T-helper 17 cell (primary cell): ENCODE measurements at places on chromosomes 6 and 20. TPM values are rescaled to one million over a fixed set of nuclear protein-coding genes. Genes with fewer than 3 reads are reported as not detected.

Gene SLC17A4
- not detected for total RNA-seq

Gene E2F3
- 6.7 TPM for total RNA-seq

Gene ROS1
- total RNA-seq = not detected

Gene TSPO2
- total RNA-seq = not detected

Gene TMEM74B
- 0.32 TPM for total RNA-seq

Gene ID4
- not detected for total RNA-seq

Gene KHDC1L
- not detected for total RNA-seq

Gene CGA
- total RNA-seq = 0.40 TPM

Gene SDC4
- 5.3 TPM for total RNA-seq

Gene PTGIS
- total RNA-seq = not detected

Gene TRIM40
- 0.22 TPM for total RNA-seq

Gene OR2H2
- total RNA-seq = not detected

Gene VWA7
- 2.9 TPM for total RNA-seq
